ENCODE measurements at places on chromosomes 12 and 14.

DNA sequence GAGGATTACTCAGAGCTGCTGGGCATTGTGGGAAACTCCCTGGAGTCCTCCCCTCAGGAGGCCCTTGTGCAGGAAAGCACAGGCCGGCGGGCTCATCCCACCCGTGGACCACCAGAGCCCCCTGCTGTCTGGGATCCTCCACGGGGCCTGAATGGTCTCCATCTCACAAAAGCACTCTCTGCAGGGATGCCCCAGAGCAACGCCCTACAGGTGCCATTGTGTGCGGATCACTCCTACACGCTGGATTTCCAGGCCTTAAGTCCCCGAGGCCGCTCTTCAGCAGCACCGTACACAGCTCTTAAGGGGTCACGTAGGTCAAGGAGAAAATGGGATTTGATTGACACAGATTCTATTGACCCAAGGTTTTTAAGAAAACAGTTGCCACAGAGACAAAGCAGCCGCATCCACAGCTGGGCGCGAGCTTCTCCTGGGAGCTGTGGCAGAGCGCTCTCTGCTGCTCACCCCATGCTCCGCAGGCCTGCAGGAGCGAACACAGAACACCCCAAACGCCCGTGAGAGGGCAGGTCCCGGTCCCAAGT is 36.7 kb upstream of the RIMBP2 start:
- DNase-seq: no peak

GRCh38 chr12:118271770-118272417 is 100.8 kb downstream of the TAOK3 start:
- DNase-seq: no peak

- DNase-seq: no peak
Observed at GRCh38 chr12:122276242-122276641, 9.9 kb upstream of the VPS33A start.

- DNase-seq: no peak
Observed at GRCh38 chr12:119594772-119595445, 1.3 kb downstream of the TMEM233 start.

- DNase-seq: no peak
Observed at GRCh38 chr14:101843665-101844064, 82.2 kb downstream of the PPP2R5C start.

GRCh38 chr12:18749386-18749957 is 11.6 kb downstream of the CAPZA3 start:
- no peak for DNase-seq
